ENCODE measurements at places on chromosomes 7 and 10.

DNA sequence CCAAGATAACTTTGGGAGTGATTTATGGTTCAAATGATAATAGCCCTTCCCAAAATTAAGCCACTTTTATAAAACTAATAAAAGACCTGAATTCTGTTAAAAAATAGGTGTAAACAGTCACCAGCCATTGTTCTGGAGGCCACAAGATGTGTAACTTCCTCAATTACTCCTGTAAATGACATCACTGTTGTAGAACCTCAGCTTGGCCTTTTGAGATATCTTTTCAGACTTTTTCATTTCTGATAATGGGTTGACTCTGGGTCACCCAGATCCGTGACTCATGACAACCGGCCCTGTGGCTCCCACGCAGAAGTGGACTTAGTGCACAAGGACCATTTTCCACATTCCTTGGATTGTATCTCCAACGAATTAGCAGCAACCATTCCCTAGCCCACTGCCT, 106.6 kb downstream of the DKK1 start:
- DNase-seq = no peak

DNA sequence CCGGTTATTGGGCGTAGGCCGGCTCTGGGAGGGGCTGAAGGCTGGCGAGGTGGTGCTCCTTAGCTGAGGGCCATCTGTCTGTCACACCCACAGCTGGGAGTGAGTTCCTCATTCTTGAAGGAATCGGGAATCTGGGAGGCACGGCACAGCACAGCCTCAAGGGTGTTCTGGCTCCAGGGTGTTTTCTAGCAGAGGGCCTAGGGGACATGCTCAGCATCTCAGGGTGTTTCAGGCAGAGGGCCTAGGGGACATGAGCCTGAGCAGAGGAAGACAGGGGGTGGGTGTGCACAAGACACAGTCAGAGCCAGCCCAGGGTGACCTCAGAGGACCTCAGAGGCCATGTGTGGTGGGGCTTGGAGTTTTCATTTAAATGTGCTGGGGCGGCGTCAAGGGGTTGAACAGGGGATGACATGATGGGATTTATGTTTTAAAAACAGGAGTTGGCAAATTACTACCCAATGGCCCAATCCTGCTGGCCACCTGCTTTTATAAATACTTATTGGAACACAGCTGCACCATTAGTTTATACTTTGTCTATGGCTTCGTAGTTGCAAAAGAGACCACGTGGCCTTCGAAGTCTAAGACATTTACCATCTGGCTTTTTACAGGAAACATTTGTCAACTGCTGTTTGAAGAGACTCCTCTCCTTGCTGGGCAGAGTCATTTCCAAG, 121.6 kb downstream of the PRKAG2 start:
- DNase-seq = no peak

- no peak for DNase-seq
These were observed 339.4 kb downstream of the PRPF18 start for GRCh38 chr10:13925971-13926780.

- DNase-seq = no peak
These were observed 62.6 kb downstream of the IKZF1 start for GRCh38 chr7:50367100-50367499.

DNA sequence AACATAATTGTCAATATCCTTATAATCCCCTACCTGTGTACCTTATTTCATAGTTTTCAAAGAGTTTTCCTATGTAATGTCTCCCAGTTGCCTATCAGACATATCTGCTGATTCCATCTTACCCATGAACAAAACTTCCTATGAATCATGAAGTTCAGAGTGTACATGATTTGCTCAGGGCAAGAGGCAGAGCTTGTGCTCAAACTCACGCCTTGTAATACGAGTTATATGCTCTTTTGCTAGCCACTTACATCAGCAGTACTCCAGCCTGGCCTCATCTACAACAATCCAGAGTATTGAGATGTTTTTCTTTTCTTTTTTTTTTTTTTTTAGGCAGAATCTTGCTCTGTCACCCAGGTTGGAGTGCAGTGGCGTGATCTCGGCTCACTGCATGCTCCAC, 11.8 kb downstream of the PKD2L1 start:
- no peak for DNase-seq

- DNase-seq = no peak
These were observed 96.3 kb upstream of the ARMC3 start for GRCh38 chr10:22831586-22831985.

- no peak for DNase-seq
These were observed 675.6 kb upstream of the POT1 start for GRCh38 chr7:125605241-125605640.

- no peak for DNase-seq
These were observed at the start of gene OPALIN for GRCh38 chr10:96358851-96359540. Gene OPALIN, minus strand, starts transcription at chr10:96359002. Its CDS starts 106 bp downstream, at chr10:96358896.

DNA sequence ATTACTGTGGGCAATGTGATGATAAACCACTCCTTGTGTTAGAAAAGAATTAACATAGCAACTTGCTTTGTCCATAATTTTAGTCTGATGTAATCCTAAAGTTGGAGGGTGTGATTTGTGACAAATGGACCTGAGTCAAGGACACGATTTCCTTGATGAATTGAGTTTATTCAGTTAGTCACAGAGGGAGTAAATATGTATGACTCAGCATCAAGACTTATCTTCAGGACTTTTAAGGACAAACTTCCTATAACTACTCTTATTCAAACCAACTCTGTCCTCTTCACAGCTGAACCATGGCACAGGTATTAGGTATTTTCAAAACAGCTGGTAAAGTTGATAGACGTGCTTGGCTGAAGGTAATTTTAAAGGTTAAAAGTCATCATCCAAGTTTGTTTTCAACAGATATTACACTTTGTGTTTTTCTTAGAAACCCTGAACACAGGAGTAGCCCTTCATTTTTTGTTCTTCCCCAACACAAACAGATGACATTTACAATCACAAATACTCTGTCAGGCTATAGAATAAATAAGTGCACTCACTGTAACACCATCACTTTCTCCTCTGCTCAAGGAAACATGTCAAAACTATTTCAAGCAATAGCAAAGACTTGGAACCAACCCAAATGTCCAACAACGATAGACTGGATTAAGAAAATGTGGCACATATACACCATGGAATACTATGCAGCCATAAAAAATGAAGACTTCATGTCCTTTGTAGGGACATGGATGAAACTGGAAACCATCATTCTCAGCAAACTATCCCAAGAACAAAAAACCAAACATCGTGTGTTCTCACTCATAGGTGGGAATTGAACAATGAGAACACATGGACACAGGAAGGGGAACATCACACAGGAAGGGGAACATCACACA, 54.5 kb downstream of the COA1 start:
- DNase-seq = no peak

DNA sequence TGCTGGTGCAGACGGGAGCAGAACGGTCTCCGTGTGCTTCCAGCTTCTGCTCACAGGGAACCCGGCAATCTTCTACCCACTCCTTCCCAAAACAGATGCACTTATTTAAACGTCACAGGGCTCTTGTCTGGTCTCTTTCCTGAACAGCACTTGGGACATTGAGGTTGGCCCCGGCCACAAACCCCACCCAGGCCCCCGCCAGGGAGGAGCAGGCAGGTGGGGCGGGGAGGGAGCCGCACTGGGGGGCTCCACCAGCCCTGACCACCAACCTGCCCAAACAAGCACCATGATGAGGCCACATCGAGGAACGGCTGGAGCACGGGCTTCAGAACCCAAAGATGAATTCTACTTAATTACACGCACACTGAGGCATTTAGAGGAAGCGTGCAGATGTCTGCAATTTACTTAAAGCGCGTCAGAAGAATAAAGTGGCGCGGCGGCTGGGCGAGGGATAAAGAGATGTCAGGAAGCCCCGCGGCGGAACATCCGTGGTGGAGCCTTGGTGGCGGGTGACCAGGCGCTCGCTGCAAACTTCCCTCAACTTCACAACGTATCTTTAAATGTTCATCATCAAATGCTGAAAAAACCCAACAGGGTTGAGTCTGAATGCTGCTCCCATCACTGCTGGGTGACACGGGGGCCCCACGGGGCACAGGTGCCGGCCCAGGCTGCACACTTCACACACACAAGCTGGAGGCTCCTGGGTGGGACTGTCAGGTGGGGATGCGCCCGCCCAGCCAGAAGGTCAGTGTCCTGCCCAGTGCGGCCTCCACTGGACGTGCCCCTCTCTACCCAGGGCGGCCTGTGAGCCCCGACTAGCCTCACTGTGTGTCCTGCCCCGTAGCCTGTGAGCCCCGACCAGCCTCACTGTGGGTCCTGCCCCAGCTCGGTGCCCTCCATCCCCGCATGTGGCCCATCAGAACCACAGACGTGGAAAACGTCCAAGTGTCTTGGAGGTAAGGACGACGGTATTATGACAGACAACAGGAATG, 279.2 kb downstream of the MAD1L1 start:
- no peak for DNase-seq

DNA sequence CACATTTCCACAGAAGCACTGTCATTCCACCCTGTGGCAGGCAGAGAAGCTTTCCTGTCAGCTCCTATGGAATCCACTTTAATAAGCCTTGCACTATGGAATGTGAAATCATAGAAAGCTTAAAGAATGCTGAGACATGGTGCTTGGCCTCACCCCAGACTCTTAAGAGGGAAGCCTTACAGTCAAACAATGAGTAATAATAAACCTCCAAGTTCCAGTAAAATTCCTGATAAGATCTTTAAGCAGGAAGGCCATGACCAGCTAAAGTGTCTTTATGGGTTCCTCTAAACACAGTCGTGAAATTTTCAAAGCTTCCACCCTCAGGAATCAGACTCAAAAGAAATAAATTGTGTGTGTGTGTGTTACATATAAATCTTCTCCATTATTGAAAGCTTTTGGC, 11.9 kb upstream of the TEX36 start:
- DNase-seq = no peak

DNA sequence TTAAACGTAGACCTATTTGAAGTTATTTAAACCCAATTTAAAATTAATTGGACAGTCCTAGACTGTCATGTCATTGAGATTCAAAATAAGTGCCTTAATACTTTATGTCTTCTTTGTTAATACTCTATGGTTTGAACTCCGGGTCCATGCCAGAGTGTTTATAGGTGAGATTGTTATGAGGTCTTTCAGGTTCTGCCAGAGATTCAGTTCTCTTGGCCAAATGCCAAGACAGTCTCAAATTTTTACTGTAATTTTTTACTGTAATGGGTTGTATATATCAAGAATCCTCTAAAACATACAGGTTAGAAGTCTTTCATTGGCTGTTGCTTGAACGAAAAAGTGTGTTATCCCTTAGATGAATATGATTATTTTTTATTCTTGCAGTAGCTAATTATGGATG, 3.9 kb downstream of the ADD3 start:
- no peak for DNase-seq

DNA sequence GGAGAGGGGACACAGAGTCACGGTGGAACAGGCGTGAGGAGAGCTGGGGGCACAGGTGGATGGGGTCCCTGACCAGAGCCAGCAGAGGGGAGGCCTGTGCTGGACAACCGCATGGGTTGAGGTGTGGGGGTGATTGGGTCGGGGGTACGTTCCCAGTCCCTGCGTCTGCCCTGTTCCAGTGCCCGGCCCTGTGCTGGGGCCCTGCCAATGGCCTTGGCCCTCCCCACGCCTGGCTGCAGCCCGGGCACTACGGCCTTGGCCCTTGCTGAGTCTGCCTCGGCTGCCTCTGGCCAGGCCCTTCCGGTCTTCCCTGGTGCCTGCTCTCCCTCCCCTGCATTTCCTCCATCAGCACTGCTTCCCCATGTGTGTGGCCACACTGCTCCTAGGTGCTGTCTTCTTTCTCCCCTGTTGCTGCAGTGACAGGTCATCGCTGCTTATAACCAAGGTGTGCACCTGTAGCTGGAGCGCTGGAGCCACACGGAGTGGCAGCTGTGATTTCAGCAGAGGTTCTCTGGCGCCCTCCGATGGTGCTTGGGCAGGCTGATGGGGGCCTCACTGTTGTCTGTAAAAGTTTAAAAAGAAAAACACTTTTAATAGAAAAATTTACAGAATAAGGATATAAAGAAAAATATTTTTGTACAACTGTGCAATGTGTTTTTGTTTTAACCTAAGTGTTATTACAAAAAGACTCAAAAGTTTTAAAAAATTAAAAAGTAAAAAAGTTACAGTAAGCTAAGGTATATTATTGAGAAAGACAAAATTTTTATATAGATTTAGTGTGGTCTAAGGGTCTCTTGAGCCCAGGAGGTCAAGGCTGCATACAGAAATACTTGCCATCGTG, 45.2 kb upstream of the BHLHA15 start:
- peak; percentile 39 for DNase-seq

- DNase-seq = no peak
These were observed 554.2 kb downstream of the TCERG1L start for GRCh38 chr10:130757271-130757670.
